Activated gamma-delta T cell treated with Interleukin-2 at 50 U/mL for 16 hours (primary cell): ENCODE measurements at places on chromosomes 1 and 21.

- no peak for DNase-seq
Measured at GRCh38 chr1:30840904-30841598, 67.5 kb downstream of the SDC3 start.

DNA sequence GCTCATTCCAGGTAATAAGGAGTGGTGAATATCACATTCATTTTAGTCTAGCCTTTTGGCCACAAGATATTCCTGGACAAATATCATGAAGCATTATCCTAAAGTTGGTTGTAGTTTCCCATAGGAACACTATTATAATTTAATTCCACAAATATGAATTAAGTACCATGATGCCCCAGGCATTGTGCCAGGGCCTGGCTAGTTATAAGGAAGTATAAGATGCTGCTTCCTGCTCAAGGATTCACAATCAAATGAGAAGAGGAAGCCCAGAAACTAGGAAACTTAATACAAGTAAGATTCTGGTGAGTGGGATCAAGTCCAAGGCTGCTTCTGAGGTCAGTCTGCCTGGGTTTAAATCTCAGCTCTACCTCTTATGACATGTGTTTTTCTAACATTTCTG is 30.6 kb upstream of the ZP4 start:
- DNase-seq = no peak

DNA sequence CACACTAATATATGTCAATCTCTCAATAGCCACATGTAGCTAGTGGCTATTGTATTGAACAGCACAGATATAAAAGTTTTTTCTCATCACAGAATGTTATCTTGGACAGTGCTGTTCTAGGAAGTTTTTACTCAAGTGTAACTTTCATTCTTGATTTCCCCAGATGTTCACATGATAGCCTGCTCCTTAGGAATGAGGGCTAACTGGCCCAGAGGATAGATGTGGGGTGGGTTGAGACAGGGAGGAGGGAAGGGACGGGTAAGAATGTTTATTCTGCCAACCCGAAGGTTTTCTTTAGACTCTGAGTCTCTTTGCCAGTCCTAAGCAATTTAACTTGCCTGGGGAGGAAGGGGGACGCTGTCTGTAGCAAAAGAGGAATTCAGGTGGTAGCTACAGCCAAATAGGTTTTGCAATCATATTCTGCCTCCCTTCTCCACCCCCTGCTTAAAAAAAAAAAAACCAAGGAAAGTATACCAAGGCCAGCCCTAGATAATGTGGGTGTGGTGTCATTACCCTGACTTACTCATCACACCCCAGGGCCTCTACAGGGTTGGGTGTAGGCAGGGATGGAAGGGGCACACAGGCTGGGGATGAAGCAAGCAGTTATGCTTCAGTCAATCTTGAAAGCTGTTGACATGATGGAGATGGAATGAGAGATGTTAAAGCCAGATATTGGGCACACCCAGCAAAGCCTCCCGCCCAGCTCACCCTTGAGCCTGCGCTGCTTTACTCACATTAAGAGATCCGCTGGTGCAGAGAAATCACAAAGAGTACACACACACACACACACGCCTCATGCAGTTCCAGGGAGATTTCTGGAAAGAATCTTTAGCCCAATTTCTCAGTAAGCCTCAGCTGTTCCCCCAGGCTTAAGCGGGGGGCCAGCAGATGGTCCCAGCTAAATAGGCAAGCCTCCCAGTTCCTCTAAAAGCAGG is 59.9 kb downstream of the PLXNA2 start:
- no peak for DNase-seq

GRCh38 chr1:91781901-91782622 is 103.9 kb downstream of the TGFBR3 start:
- no peak for DNase-seq

- DNase-seq = no peak
Measured at GRCh38 chr1:34843392-34844251, 15.9 kb downstream of the SMIM12 start.

- no peak for DNase-seq
Measured at GRCh38 chr1:240435996-240436566, 175.9 kb downstream of the GREM2 start.

- no peak for DNase-seq
Measured at GRCh38 chr1:75964760-75965408, 32.7 kb upstream of the ASB17 start.

GRCh38 chr1:80365359-80366021 is 1359.0 kb upstream of the ADGRL4 start:
- no peak for DNase-seq

DNA sequence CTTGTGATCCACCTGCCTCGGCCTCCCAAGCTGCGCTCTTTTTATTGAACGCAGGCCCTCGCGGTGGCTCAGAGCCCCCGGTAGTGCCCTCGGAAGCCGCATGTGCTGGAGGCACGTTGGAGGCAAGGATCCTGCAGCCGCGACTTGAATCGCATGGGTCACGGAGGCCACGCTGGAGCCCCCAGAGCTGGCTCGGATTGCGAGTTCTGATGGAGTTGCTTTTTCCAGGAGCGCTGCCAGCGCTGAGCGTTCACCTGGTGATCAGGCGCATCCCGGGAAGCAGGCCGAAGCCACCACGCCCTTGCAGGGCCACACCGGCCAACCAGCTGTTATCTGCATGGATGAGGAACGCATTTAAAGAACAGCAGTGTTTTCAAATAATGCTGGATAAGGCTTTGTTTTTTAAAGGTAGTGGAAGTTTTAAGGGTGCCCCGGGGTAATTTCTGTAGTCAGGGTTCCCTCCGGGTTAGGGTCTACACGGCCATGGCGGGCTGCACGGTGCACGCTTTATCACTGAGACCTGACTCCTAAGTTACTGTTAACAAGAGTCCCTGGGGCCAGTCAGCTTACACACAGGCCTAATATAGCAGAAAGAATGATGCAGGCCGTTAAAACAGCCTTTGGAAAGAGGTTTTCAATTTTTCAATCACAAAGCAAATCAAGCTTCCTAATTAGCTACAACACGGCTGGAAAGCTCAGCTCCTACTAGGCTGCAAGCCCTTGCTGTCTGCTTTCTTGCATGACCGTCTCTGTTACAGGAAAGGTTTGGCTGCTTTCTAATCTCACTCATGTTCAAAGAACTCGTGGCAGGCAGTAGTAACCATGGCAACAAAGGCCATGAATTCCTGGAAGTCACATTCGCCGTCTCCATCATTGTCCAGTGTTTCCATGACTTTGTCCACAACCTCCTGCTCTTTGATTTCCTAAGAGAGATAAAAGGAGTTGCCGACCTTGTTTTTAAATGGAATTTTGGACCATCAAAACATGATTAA is 6.0 kb downstream of the S100B start:
- no peak for DNase-seq

DNA sequence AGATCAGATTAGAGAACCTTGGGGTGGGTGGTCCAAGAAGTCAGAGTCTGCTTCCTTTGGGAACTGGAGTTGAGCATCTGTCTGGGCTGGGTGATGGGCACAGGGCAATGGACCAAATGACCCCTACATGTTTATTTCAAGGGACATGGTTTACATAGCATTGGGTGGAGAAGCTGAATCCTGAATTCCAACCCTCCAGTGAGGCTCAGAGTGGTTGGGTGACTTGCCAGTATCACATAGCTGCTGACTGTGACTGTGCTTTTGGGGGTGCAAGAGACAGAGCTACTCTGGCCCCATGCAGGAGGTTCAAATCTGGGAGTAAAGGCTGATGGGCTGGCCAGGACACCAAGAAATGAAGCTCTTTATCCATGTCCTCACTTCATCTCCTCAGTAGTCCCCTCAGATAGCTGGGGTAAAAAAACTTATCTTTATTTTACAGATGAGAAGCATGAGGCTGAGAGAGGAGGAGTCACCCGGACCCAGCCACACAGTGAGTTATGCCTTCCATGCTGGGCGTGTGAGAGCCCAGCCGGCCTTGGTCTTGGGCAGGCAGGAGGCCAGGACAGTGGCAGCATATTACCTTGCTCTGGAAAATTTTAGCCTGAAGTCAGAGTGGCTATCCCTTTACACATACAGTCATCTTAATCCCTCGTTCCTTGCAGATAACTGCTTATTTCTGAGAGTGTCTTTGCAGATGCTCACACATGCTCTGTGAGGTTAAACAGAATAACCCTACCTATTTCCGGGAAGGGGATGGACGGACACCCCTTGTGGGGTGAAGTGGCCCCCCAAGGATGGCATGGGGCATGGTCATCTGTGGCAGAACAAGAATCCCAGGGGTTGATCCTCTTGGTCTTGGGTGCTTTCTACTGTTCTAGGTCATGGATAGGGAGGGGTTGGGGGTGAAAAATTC is 2.8 kb upstream of the SERINC2 start:
- no peak for DNase-seq

GRCh38 chr1:167083066-167083665 is 7.0 kb downstream of the GPA33 start:
- no peak for DNase-seq

DNA sequence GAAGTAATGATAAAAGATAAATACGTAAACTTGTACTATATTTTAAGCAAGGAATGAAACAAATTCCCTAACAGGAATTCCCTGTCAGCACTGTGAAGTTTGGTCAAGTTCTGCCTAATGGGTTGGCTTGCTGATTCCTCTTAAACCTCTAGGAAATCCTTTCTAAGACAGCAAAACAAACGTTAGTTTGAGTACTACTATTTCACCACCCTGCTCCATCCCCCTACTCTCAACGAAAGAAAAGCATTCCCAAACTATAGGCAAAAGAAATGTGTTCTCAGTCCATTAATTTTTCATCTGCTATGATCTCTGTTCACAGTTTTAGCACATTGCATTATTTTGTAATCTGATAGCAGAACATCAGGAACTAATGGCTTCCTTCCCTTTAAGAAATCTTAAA is 16.1 kb downstream of the SERPINC1 start:
- DNase-seq = no peak

- no peak for DNase-seq
Measured at GRCh38 chr1:111907321-111907720, 82.1 kb downstream of the KCND3 start.

GRCh38 chr1:180363246-180363995 is 133.4 kb downstream of the LHX4 start:
- no peak for DNase-seq

DNA sequence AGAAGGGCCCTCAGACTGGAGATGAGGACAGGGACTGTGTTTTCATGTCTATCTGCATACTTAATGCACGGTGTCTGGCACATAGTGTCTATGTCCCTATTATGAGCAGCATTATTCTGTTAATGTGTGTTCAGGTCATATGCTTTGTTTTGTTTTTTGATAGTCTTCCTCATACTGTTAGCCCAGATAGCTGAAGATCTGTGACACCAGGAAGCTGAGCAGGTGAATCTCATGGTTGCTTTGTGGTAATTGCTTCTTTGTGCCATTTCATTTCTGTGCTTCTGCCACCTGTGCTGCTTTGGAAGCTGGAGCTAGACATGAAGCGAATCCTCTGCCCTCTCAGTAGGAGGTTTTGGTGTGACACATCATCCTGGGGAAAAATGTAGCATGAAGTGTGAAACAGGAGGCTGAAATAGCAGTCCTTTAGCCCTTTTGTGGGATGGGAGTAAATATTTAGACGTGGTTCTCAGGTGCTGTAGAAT is 15.8 kb downstream of the SMAP2 start:
- DNase-seq = no peak

GRCh38 chr1:104706631-104707147 is 957.0 kb downstream of the AMY1C start:
- DNase-seq = no peak

DNA sequence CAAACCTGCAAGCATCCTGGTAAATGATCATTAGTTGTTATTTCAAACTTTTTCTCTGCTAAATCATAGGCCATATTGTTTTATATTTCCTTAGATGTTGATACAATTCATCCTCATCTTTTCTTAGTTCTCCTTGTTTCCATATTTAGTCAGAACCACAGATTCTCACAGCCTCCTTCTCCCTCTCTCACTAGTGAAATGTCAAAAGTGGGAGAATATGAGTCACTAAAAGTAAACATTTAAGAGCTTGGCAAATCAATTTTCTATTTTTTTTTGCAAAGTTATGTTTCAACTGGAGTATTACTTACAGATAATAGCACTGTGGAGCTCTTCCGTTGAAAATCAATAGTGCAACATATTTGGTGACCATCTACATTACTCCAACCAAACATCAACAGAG is 308.8 kb downstream of the COL11A1 start:
- DNase-seq = no peak

DNA sequence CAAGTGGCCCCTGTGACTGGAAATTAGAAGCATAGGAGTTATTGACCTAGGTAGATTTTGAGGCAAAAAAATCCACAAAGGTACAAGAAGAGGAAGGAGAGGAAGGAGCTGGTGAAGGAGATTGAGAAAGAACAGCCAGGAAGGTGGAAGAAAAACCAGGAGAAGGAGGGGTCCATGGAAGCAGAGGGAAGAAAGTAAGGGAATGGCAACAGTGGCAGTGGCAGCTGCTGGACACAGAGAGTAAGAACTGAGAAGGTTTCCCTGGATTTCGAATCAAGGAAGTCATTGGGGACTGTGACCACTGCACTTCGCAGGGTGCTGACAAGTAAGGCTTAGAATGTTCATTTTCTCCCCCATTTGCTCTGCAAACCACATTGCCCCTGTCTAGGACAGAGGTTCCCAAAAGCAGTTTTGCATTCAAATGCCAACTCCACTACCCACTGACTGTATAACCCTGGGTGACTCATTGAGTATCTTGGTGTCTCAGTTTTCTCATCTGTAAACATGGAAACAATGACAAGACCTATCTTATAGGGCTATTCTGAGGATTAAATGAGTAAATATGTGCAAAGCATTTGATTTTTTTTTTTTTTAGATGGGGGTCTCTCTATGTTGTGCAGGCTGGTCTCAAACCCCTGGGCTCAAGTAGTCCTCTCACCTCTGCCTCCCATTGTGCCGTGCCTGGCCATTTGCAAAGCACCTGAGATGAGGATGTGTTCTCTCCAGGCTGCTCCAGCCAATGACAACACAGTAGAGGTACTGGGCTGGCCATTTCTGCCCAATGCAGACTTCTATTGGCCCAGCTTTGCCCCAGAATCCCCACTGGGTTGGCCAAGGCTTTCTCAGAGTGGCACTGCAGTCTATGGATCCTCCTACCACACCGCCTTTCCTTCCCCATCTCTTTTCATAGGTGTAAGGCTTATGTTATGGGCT is 9.3 kb upstream of the CAPN2 start:
- no peak for DNase-seq

GRCh38 chr1:221756830-221757551 is 15.1 kb upstream of the DUSP10 start:
- DNase-seq = no peak

GRCh38 chr21:44425307-44425894 is 29.9 kb upstream of the LRRC3 start:
- DNase-seq = no peak

DNA sequence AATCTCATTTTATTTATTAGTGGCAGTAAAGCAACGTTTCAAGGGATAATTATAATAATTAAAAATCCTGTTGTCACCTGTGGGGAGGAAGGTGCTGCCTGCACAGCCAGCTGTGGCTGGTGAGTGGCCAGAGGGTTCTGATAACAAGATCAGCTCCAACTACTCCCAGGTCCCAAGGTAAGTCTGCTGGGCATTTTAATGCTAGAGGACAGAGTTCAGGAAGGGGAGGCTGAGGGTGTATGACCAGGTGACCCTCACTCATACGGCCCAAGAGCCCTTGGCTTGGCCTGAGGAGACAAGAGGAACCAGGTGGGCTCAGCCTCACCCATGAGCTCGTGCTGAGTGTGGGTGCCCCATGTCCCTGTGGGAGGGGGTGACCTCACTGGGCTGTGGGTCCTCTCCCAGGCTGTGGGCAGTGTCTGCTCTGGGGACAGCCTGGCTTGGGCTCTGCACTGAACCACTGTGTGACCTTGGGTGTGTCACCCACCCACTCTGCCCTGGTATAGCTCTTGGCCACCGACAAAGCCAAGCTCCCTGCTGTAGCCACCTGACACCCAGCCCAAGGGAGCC is 223.8 kb downstream of the PTPRU start:
- DNase-seq = no peak

GRCh38 chr1:3645666-3646355 is 4.1 kb downstream of the WRAP73 start:
- no peak for DNase-seq
